ENCODE measurements at places on chromosomes 1 and 21.

DNA sequence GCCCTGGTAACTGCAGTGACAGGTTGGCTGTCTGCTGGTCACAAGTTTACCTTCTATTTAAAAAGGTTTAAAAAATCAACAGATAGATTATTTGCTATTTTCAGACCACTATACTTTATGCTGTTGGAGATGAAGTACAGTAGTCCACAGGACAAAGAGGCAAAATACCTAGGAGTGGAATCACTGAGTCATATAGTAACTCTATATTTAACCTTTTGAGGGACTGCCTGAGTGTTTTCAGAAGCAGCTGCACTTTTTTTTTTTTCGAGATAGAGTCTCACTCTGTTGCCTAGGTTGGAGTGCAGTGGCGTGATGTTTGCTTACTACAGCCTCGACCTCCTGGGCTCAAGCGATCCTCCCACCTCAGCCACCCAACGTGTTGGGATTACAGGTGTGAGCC, 11.7 kb downstream of the CNIH4 start:
- DNase-seq: no peak

- DNase-seq: no peak
These were observed 9.5 kb downstream of the PLXNA2 start for GRCh38 chr1:208234721-208235120.

DNA sequence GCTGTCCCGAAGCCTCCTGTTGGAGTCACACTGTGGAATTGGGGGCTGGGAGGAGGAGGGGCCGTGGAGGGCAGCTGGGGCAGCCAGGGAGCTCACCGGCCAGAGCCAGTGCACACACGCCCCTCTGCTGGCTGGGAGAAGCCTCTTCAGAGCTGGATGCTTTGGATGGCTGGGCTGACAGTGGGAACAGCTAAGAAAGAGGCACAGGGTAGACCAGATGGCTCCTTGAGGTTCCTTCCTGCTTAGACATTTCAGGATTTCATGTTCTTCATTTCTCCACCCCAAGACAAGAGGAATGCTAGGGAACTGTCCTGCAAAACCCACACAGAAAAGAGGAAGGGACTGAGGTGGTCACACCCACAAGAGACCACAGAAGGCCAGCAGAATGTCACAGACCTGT, 254.8 kb upstream of the VAMP3 start:
- DNase-seq: no peak

DNA sequence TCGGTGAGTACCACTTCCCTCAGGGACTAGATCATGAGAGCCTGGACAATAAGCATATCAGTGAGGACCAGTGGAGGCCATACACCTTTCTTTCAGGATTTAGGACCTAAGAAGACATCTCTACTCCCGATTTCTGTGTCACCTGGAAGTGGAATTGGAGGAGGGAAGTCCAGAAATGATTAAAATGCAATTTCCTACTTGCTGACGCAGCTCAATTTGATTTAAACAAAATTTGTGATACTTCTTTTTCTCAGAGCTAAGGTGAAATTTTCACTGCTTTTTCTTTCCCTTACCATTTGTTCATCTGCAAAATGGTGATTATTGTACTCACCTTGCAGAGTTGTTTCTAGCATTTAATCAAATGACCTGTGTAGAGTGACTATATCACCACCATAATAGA, 38.8 kb upstream of the BTG3 start:
- DNase-seq: no peak

GRCh38 chr1:150688763-150689162, 8.2 kb downstream of the GOLPH3L start:
- no peak for DNase-seq

- no peak for DNase-seq
These were observed 5.2 kb upstream of the ERRFI1 start for GRCh38 chr1:8031176-8031785.

GRCh38 chr1:153441238-153441755, 19.2 kb downstream of the S100A7 start:
- DNase-seq: no peak

DNA sequence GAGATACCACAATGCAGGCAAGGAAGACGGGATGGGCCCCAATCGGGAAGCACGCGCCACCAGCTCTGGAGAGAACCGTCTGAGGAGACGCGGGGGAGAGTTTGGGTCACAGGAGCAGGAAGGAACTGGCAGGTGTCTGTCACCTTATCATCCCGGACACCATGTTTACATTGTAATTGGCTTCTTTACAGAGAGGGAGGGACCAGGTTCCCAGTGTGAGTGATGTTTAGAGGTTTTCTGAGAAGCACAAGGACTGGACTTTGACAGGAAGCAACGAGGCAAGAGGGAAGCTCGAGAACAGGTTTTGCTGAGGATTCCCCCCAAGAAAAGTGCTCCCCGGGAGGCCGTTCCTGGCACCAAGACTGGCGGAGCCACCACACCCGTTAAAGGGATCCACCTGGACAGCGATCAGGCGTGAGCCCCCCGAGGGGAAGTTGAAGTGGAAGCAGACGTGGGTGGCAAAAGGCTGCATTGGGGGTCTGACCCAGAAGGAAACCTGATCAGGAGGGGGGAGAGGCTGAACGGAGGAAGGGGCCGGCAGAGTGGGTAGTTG, 957 bp downstream of the EPS15 start:
- DNase-seq: peak; percentile 65

DNA sequence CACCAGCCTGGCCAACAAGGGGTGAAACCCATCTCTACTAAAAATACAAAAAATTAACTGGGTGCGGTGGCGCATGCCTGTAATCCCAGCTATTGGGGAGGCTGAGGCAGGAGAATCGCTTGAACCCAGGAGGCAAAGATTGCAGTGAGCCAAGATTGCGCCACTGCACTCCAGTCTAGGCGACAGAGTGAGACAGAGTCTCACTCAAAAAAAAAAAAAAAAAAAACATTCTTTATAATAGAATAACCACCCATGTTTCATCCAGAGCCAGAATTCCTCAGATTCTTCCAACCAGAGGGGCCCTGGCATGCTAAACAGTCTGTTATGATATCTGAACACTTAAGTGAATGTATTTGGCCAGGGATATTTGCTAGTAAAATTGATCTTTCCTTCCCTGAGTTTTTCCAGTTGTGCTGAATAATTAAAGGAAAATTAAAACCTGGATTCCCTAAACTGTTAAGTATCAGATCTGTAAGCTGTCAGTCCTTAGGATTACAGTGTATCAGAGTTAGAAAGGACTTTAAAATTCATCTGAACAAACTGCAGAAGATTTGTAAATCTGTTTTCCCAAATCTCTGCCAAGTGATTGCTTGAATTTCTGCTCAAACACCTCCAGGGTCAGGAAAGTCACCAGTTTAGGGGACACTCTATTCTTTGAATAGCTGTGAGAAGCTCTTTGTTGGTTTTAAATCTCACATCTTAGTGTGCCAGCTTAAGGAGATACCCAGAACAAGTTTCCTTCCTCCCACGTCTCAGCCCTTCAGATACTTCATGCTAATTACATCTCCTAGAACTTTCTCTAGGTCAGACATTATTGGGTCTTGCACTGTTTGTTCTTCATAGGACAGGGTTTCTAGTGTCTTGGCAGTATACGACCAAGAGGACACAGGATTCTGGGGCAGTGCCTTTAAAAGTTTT, 84.6 kb upstream of the BMP8A start:
- no peak for DNase-seq

DNA sequence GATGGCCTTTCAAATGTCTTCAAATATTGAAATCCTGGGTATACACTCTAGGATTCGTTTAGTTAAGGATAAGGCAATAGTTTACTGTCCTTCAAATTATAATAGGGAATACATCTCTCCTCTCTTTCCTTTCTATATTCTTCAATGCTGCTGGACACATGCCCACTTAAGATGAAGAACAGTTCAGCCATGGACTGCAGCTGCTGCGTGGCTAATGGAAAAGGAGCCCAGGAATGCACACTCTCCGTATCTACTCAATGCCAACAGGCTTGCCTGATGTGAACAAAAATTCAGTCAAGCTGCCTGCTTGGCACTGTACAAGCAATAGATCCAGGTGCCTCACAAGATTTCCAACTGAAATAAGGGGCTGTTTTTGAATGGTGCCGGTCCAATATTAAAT, 321.2 kb upstream of the LYPLAL1 start:
- no peak for DNase-seq

- DNase-seq: no peak
These were observed 98.9 kb upstream of the SLC44A3 start for GRCh38 chr1:94721240-94721639.

DNA sequence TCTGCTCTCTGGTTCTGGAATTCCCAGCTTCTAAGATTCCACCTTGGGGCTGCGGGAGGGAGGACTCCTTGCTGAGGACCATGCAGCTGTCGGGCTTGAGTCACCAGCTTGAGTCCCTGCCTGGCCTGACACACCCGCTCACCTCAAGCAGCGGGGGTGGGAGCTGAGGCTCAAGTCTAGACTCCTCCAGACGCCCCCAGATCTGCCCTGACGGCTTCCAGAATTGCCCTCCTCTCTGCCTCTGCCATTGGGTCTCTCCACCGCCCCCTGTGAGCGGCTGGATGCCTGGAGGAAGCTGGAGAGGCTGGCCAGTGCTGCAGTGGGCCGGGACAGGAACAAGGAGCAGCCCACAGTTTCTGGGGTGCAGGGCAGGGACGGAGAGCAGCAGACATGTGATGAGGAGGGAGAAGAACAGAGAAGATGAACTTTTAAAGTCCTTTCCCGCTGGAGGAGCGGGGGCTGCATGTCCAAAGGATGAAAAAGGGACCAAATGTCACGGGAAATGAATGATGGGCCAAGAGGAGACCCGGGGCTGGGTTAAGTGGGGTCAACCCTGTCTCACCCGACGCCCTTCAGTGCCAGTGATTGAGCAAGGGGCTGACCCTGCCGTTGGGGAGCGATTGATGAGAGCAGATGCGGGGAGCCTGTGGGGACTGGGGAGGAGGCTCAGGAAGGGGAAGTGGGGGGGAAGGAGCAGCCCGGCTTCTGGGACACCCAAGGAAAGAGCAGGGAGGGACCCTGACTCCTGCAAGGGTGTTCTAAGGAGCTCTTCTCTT, 13.5 kb downstream of the CRABP2 start:
- no peak for DNase-seq

GRCh38 chr1:201328576-201328975, 45.3 kb downstream of the PKP1 start:
- DNase-seq: no peak

GRCh38 chr1:56464294-56464693, 115.1 kb downstream of the PLPP3 start:
- DNase-seq: peak; percentile 53

DNA sequence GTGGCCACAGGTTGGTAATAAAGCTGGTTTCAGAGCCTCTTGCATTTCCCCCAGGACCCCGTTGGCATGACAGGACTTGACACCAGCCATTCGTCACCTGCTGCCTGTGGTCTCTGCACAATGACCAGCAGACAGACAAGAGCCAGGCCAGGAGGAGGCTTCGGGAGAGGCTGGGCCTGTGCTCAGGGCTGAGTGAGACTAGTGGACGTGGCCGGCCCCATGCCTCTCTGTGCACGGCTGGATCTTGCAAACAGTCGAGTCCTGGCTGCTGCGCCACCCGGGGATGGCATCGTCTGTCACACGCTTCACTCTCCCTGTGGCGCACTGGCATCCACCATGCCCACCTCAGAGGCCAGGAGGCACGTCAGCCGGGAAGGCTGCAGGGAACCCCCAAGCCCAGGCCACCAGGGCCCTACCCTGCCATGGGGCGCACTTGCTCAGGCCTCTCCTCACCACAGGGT, 177.4 kb upstream of the ARHGEF16 start:
- DNase-seq: no peak

DNA sequence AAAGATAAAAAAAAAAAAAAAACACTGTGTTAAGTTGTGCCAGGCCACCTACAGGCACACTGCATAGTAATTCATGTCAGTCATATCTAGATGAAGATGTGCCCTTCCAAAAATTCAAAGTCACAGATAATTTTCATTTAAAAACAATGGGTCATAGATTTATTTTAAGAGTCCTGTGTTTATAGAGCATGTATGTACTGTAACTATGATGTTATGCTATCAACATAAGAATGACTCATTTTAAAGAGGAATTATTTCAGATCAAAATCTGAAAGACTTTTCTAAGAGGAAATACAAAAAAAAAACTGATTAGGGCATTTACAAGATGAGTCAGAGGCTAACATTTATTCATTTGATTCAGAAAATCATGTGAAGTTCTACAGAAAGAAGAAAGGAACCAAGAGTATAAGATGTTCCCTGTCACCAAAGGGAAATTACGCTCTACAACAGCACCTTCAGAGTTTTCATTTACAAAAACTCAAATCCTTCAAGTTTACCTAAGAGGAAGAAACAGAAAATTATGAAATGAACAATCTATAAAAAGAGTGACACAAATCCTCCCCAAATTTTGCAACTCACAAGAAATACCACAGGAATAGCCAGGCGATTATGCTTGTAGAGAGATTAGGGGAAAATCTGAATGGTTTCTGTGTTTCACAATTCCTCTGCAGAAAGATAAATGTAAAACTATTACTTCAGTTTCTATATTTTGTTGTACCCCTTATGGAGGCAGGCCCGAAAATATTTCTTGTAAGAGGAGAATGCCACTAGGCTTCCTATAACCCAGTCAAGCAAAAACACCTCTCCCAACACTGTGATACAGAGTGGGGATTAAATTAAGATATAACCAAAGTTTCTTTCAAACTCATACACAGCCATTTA, 13.8 kb downstream of the TP53BP2 start:
- DNase-seq: no peak

GRCh38 chr21:40166291-40166843, 299.1 kb downstream of the PCP4 start:
- no peak for DNase-seq

GRCh38 chr1:57470036-57470435, 46.2 kb upstream of the DAB1 start:
- no peak for DNase-seq

GRCh38 chr1:26788836-26789611, 1.3 kb downstream of the PIGV start:
- DNase-seq: peak; percentile 86

DNA sequence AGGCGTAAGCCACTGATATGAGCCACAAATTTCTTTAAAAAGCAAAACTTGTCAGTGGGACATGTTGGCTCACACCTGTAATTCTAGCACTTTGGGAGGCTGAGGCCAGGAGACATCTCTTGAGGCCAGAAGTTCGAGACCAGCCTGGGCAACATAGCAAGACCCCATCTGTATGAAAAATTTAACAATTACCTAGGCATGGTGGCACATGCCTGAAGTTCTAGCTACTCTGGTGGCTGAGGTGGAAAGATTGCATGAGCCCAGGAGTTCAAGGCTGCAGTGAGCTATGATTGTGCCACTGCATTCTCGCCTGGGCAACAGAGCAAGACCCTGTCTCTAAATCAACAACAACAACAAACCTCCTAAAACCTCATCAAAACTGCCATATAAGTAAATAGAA, 147.6 kb upstream of the BARHL2 start:
- DNase-seq: no peak

DNA sequence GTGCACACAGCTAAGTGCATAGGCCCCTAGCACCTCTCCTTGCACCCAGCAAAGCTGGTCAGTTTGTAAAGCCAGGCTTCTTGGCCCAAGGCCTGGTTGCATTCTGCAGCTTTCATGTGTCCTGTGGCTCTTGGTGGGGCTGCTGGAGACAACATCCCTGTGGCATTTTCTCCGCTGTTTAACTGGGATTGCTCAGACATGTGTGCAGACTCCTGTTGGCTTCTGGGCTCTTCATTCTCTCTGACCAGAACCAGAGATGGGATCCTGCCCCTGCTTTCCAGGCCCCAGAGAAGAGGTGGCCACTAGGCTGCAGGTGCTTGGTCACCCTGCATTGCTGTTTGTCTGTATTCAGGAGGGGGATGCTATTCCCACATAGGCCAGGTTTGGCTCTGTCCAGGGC, 50.8 kb downstream of the FAM78B start:
- no peak for DNase-seq
